ENCODE measurements at places on chromosomes 16 and 17.

DNA sequence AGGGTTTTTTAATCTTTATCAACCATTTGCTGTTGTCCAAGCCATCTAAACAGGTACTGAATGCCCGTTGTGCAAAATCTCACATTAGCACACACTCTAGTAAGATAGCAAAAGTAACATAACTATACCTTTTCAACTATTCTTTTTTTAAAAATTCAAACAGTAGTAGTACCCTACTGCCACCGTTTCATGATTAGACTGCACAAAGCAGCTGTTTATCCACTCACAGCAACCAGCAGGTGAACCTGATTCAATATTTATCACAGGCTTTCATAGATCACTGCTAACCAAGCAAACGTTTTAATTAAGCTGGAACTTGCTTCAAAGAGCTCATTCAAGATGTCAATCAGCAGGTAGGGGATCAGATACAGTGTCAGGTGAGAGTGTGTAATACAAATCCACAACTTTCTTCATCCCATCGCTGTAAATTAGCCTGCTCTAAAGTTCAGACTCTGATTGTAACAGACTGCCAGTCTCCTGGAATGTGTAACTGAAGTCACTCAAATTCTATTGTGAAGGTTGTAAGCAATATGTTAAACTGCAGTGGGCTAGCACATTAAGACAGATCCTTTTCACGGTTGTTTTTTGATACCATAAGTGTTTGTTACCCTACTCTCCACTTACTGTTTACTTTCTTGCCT lies 47.3 kb downstream of the BRIP1 start:
- DNase-seq: no peak

DNA sequence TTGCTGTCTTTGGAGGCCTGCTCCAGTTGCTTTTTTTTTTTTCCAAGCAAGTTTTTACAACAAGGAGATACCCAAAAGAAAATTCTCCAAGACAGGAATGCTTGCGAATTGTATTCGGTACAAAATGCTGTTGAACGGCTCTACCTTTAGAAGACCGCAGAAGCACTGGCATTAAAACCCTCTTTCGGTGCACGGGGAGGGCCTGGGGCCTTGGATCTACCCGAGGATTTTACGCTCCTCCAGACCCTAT lies 1.3 kb upstream of the HELZ start:
- DNase-seq: no peak

GRCh38 chr16:77827032-77827431 lies 38.7 kb downstream of the VAT1L start:
- DNase-seq: no peak

GRCh38 chr17:37737971-37738370 lies 6.9 kb downstream of the HNF1B start:
- no peak for DNase-seq

- DNase-seq: no peak
Observed at GRCh38 chr17:61167075-61167474, 232.6 kb upstream of the TBX2 start.

- DNase-seq: no peak
Observed at GRCh38 chr17:41687828-41688640, 651 bp upstream of the EIF1 start.

DNA sequence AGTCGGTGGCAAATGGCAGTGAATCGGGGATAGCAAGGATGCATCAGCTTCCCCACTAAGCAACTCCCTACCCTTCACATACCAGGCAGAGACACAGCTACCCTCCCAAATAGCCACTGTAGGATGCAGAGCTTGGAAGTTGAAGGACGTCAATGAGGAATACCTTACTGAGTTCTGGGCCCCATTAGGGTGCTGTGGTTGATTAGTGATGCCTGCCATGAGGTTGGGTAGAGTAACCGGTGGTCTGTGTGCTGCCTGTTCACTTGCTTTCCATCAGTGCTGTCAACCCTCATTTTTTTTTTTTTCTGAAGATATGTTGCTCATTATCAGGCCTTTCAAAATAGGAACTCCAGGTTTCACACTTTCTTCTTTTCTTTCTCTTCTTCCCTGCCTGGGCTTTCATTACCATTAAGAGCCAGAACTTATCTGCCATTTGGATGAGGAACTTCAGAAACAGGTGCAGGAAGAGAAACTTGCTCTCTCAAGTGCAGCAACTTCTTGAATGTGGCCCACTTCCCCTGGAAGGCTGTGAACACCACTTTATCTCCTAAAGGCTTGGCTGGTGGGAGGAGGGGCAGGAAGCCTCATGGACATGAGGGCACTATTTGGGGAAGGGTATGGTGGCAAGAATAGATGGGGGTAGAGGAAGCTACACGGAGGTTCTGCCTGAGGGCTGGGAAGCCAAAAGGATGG lies 183.5 kb downstream of the NTN1 start:
- no peak for DNase-seq

DNA sequence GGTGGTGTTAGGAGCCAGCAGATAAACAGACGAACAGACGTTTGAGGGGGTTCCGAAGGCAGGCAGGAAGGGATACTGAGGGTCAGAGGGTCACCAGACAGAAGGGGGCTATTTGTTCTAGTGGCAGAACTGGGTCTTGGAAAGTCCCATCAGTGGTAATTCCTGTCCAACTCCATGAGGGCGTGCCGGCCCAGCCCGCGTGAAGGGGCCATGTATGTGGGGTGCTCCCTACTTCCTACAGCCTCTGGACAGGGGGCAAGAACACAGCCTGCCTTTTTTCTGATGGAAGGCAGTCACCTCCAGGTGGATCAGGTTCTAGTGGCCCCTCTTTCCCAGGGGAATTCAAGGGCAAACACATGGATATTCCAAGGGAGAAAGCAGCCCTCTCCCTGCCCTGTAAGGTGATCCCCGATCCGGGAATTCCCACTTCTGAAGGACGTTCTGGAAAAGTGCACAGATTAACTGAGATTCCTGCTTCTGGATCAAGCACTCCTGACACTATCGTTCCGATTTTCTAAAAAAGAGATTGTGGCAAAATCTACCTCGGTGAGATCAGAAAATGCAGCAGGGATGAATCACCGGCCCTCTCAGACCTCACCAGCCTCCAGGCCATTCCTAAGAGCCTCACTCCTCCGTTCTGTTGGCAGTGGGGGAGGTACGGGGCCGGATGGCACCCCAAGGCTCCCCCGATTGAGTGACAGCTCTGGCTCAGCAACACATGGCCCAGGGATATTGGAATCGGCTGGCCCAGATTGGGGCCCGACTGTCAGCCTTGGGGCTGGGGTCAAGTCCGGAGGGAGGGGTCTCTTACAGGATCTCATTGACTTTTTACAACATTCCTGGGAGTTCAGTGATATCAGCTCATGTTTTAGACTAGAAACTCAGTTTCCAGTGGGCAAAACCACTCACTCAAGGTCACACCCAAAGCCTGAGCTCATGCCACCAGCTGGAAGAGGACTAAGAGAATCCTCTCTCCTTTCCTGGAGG lies 12.4 kb downstream of the STX1B start:
- no peak for DNase-seq

DNA sequence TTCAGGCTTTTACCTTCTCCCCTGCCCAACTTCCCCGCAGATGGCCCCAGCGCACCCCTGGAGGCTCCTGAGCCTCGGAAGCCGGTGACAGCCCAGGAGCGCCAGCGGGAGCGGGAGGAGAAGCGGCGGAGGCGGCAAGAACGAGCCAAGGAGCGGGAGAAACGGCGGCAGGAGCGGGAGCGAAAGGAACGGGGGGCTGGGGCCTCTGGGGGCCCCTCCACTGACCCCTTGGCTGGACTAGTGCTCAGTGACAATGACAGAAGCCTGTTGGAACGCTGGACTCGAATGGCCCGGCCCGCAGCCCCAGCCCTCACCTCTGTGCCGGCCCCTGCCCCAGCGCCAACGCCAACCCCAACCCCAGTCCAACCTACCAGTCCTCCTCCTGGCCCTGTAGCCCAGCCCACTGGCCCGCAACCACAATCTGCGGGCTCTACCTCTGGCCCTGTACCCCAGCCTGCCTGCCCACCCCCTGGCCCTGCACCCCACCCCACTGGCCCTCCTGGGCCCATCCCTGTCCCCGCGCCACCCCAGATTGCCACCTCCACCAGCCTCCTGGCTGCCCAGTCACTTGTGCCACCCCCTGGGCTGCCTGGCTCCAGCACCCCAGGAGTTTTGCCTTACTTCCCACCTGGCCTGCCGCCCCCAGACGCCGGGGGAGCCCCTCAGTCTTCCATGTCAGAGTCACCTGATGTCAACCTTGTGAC lies 3.6 kb downstream of the MAPK7 start:
- no peak for DNase-seq
